ENCODE measurements at places on chromosomes 2 and 18. TPM values are rescaled to one million over a fixed set of nuclear protein-coding genes. Genes with fewer than 3 reads are reported as not detected.

The RAX gene
- total RNA-seq, result 78.1 TPM

The FBLN7 gene
- total RNA-seq, result 18.4 TPM

DNA sequence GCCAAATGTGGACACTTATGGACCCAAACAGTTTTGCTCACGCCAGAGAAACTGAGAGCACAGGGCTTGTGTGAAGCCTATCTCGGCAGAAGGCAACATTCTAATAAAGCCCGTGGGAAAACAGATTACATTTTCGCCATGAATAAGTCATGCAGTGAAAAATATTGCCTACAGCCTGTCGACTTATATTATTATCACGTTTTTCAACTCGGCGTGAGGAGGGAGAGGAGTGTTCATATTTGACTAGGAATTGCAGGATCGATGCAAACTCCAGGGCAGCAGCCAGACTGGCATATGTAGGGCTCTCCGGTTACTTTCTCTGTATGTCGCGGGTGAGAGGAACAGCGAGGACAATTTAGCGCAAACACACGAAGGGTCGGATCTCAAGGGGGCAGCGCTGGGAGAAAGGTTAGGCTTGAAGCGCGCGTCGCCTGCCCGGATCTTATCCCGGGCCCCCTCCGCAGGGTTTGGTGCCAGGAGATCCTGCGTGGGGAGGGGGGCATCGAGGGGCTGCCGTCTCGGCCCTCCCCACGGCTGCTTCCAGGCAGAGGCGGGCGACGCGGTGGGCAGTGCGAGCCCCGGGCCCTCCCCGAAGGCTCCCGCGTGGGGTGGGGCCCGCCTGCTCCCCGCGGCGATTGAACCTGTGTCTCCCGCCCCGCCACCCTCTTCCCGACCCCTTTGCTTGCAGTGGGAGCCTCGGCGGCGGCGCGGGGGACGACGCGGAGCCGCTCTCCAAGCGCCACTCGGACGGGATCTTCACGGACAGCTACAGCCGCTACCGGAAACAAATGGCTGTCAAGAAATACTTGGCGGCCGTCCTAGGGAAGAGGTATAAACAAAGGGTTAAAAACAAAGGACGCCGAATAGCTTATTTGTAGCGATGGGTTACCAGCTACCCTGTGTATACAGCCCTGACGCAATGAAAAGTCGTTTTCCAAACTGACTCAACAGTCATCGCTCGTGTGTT is 4.4 kb downstream of the ADCYAP1 start:
- peak; percentile 73 for DNase-seq

- DNase-seq, result no peak
These were observed 371.1 kb downstream of the FIGN start for GRCh38 chr2:163364736-163365135.

DNA sequence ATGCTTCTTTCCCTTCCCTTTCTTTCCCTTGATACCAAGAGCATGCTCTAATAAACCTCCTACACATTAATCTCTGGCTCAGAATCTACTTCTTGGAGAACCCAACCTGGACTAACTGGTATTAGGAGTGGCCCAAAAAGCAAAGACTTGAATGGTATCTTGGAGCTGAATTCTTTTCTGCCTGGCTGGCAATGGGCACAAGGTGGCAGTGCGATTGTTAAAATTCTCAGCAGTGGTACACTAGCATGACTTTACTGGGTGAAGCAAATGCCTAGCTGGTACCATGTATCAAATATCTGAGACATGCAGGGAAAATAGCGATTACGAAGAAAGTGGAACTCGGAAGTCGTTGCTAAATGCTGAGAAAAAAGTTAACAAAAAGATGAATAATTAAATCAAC is 376.1 kb downstream of the XIRP2 start:
- DNase-seq, result peak; percentile 35

The HOXD9 gene
- not detected for total RNA-seq

DNA sequence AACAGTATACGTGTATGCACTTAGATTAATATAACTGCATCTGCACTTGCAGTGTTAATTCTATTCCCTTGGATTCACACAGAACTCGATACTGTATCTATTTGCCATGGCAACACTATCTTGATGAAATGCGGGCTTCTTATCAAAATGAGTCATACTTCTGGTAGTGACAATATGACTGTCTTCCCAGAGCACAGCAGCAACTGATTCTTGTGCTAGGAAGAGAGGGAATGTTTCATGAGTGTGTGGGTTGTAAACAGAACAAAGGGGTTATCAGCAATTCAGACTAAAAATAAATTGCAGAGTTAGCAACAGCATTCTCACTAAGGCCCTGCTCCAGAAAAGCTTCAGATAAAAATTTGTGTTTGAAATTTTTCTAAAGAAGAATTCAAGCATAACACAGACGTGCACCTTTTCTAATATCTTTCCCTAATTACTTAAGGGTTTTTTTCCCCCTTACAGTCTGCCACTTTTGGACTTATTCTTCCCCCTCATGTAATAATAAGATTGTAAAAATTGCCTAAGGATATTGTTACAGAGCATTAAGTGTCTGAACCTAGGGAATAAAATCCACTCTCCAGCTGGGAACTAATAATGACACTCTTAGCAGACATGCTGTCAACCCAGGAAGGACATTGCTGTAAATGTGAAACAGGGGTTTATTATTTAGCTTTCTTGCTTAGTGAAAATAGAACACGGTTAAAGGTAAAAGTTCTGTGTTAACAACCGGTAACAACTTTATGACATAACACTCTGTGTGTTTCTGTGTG is 99.9 kb upstream of the SLC38A11 start:
- no peak for DNase-seq

GRCh38 chr2:193895226-193895625 is 1700.5 kb upstream of the TMEFF2 start:
- no peak for DNase-seq

- DNase-seq, result no peak
These were observed 1386.4 kb upstream of the ZEB2 start for GRCh38 chr2:145906354-145906753.

The NPC1 gene
- total RNA-seq, result 20.9 TPM

The POTEJ gene
- total RNA-seq, result 0.21 TPM

DNA sequence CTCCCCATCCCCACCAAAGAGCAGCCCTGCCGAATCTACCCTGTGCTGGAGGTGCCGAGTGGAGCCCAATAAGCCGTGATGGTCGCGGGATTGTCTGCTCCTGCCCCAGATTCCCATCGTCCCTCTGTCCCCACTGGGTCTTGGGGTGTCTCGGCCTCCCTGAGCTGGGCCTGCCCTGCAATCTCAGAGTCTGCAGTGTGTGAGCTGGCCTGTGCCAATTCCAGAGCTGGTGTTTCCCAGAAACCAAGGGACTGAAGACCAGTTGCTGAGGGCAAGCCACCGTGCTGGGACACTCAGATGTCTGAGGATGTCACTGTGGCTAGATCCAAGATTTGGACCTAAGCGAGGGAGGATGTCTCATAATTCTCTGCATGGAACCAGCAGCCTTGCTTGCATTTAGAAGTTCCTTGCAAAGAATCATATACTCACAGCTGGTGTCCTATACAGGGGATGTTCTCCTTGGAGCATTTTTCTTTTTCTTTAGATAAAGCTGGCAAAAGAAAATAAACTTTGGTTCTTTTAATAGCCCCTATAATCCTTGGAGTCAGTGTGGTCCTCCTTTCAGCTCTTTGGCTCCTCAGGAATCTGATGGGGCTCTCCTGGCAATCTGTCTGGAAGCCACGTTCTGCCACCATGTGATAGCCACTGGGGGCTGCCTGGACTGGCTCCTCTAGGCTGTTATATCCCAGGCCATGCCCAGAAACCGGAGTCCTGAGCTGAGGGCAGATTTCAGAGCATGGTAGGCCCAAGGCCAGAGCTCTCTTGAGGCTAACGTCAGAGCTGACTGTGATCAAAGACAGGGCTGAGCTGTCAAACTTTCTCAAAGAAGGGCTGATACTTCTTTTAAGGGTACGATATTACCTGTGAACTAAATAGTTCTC is 140.1 kb upstream of the HAAO start:
- no peak for DNase-seq

GRCh38 chr18:9474108-9474982 is 968 bp upstream of the RALBP1 start:
- peak; percentile 11 for DNase-seq

DNA sequence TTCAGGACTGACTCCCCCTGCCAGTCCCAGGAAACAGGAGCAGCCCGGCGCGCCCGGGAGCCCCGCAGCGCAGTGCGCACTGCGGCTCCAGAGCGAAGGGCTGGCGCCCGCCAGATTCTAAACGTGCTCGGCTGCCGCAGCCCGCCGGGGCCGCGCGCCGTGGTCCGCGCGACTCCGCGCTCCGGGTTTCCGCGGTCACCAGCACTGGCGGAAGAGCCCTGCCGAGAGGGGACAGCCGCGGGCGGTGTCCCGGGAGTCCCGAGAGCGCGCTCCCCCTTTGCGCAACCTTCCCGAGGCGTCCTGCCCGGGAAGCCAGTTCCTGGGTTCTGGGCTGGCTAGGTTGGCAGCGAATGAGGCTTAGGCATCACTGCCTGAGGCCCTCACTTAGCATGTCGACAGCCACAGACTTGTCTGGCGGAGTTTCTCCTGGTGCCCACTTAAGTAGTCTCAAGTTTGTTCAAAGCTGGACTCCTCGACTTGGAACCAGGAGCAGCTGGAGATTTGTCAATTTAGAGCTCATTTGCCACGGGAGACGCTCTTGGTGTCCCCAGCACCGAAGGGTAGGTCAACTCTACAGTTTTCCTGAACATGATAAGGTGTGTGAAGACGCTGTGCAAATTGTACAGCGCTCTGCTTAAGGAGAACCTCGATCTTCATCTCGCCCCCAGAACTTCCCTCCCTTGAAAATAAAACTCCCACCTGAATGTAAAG is 1.5 kb upstream of the VSNL1 start:
- peak; percentile 87 for DNase-seq

The INPP5D gene
- total RNA-seq, result 4.2 TPM

DNA sequence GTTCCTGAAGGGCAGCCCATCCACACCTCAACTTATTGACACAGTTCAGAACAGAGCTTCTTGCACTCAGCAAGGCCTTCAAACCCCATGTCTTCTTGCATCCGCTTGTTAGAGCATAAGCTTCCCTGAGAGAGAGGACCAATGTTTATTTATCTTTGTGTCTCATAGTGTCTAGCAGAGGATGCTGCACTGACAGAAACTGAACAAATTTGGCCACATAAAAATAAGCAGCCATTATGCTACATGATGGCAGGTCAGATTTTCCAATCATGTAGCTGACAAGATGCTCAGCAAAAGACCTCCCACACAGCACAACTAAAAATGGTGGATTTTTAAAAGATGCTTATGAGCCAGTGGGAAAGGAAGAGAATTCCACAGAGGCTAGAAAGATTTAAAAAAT is 38.1 kb upstream of the SIGLEC15 start:
- no peak for DNase-seq

The LIPG gene
- 13.2 TPM for total RNA-seq

GRCh38 chr18:44789710-44790109 is 109.0 kb downstream of the SETBP1 start:
- peak; percentile 55 for DNase-seq

DNA sequence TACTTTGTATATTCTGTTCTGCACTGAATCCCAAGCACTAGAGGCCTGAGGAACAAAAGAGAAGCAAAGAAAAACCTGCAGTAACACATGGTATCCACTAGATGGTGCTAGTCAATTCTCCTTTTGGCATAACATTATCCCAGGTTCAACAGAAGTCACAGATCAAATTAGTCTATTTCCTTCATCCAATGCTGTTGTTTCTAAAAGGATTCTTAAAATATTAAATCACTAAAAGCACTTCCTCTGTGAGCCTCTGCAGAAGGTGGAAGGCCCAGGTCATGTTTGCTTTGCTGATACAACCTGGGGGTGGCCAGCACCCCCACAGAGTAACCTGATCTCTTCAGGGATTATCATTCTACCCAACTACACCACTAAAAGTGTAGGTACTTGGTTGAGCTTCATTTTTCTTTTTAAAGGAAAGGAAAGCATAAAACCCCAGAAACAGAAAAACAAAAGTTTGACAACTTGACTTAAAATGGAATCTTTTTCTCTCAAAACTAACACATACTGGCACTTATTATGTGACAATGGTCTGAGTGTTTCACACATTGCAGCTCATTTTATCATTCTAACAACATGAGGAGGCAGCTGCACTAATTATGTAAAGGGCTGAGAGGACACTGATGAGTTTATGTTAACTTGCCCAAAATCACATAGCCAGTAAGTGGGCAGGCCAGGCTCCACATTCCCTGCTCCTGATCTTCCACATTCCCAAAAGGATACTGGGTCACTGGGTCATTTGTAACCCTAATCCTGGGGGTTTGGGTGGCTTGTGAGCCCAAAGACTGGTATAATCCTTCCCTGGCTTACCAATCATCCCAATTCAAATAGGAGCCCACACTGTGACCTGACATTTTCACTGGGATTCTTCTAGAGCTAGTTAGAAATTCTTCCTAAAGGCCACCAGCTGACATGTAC is 66.8 kb upstream of the DNER start:
- DNase-seq, result peak; percentile 36
